Lung (tissue), 17 donors: ENCODE measurements at places on chromosomes 7 and 10. TPM values are rescaled to one million over a fixed set of nuclear protein-coding genes. Genes with fewer than 3 reads are reported as not detected.
A peak's percentile ranks its signal among the peaks of the same experiment; 100 is the strongest.

DNA sequence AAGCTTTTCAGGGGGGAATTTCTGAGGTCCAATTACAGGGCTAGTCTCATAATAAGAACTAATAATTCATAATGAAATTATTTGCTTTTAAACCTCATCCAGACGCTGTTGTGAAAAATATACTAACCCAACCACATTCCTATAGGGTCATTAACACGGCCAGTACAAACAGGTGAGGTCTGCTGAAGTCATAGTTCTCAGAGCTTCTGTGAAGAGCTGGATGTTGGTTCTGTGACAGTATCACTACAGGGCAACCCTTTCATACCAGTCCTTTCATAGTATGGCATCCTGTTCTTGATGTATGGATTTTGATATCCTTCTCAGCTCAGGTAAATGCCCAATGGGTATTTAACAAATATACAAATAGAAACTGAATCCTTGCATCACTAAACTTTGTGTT lies 62.3 kb upstream of the FAM133B start:
- no peaks in the 10 kb centered on the region for H3K36me3 ChIP-seq
- no peak overlapping the region for H3K4me3 ChIP-seq
- H3K27me3 ChIP-seq = no peaks in the 10 kb centered on the region
- H3K27ac ChIP-seq = no peak overlapping the region
- peaks cover 12% of the 10 kb centered on the region for H3K4me1 ChIP-seq

- DNase-seq = no peak
- H3K4me3 ChIP-seq = no peak overlapping the region
- no peaks in the 10 kb centered on the region for H3K4me1 ChIP-seq
- H3K27ac ChIP-seq = no peak overlapping the region
- no peaks in the 10 kb centered on the region for H3K36me3 ChIP-seq
Observed at GRCh38 chr7:15922002-15922401, 235.5 kb upstream of the MEOX2 start.

GRCh38 chr10:114746531-114746930 lies 75.0 kb upstream of the FHIP2A start:
- H3K27ac ChIP-seq = no peak overlapping the region
- H3K36me3 ChIP-seq = no peaks in the 10 kb centered on the region
- DNase-seq = no peak
- no peaks in the 10 kb centered on the region for H3K27me3 ChIP-seq

DNA sequence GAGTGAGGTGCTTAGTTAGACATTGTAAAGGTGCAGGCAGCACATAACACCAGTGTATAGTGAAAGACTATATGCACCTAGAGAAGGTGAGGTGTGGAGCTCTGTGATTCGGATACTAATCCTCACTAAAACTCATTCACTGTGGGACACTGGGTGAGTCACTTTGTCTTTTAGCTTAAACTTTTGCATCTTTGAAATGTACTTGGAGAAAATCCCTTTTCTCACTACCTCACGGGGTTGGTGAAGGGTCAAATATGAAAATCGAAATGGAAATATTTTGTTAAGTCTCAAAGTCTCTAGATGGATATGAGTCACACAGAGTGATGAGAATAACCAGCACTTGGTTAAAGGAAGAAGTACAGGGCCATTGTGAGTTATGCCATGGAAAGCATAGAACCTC lies 38.0 kb downstream of the MDFIC start:
- DNase-seq = no peak
- no peak overlapping the region for H3K4me3 ChIP-seq
- no peaks in the 10 kb centered on the region for H3K27me3 ChIP-seq
- no peak overlapping the region for H3K27ac ChIP-seq
- H3K4me1 ChIP-seq = no peaks in the 10 kb centered on the region

GRCh38 chr7:196778-197321 lies 4.5 kb downstream of the FAM20C start:
- H3K27ac ChIP-seq = no peak overlapping the region
- no peaks in the 10 kb centered on the region for H3K27me3 ChIP-seq
- no peak for DNase-seq
- H3K36me3 ChIP-seq = peaks cover 34% of the 10 kb centered on the region
- H3K4me3 ChIP-seq = no peak overlapping the region

DNA sequence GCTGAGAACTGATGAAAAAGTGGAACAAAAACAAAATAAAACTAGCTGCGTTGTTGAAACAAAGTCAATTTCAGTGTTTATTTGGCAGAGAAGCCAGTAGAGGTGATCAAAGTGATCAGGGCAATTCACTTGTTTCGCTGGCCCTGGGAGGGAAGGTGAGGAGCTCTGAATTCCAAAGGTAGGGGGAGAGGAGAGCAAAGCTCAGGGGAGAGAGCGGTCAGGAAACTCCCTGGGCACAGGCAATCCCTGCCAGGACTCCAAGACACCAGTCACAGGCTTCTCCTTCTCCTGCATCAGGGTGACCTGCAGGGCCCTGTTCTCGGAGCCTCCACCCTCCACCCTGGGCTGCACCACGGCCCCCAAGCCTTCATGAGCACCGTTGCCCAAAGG lies 6.8 kb upstream of the KIAA1217 start:
- H3K27me3 ChIP-seq = no peaks in the 10 kb centered on the region
- peak; percentile 25 for DNase-seq
- no peaks in the 10 kb centered on the region for H3K4me1 ChIP-seq
- no peaks in the 10 kb centered on the region for H3K36me3 ChIP-seq

DNA sequence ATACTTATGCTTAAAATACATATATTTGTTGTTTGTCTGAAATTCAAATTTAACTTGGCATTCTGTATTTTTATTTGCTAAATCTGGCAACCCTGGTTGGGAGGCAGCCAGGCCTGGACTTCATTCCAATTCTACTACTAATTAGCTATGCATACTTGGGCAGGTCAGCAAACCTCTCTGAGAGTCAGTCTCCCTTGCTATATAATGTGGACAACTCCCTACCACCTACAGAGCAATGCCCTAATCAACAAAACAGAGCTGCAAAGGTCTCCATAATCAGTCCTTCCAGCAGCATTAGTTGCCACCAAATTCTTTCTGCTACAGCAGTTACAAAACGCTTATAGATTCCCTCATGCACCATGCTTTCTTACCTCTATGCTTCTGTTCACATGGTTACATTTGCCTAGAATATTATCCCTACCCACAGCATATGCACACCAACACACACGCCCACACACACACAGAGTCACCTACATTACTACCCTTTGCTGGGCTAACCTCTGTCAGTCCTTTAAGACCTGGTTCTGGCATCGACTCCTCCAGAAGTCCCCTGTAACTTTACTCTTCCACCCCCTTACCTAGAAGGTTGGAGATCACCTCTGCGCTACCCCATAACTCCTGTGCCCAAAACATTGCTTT lies 188.7 kb downstream of the FGFR2 start:
- H3K27ac ChIP-seq = no peak overlapping the region
- no peak for DNase-seq
- H3K4me3 ChIP-seq = no peak overlapping the region

DNA sequence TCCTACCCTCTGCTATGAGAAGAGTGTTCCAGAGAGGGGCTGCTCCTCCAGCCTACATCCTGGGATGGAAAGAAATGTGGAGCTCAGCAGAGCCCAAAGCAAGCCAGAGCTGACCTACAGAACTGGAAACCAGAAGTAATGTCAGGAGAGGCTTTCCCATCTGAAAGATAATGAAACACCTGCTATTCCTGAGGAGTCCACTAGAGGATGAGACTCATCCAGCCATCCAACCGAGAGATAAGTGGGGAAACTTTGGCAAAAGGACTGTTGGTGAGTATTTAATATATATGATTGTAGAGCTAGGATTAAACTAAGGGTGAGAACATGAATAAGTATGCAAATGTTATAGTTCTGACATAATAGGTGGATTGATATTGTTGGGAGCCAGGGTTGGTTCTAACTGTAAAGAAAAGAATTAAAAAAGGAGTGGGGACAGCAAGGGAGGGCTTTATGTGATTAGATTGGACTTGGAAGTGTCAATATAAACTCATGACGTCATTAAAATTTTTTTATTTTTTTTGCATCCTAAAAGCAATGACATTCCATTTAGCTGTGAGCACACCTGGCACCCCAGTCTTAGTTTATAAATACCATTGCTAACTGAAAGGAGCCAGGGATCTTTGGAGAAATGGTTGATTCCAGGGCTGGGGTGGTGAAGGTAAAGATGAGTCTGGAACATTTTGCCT lies 312.8 kb upstream of the NFE2L3 start:
- no peak for DNase-seq
- no peaks in the 10 kb centered on the region for H3K4me1 ChIP-seq
- H3K4me3 ChIP-seq = no peak overlapping the region
- no peaks in the 10 kb centered on the region for H3K27me3 ChIP-seq
- no peak overlapping the region for H3K27ac ChIP-seq

GRCh38 chr10:6871128-6871527 lies 291.1 kb upstream of the PRKCQ start:
- peaks cover 7% of the 10 kb centered on the region for H3K4me1 ChIP-seq
- no peak overlapping the region for H3K4me3 ChIP-seq
- no peaks in the 10 kb centered on the region for H3K36me3 ChIP-seq
- peak; percentile 31 for DNase-seq
- no peak overlapping the region for H3K27ac ChIP-seq

- no peaks in the 10 kb centered on the region for H3K36me3 ChIP-seq
- no peaks in the 10 kb centered on the region for H3K27me3 ChIP-seq
- H3K4me1 ChIP-seq = no peaks in the 10 kb centered on the region
- H3K27ac ChIP-seq = no peak overlapping the region
- no peak overlapping the region for H3K4me3 ChIP-seq
Observed at GRCh38 chr10:30151581-30152389, 92.4 kb upstream of the JCAD start.

GRCh38 chr7:19442016-19442785 lies 266.6 kb downstream of the POLR1F start:
- H3K4me3 ChIP-seq = no peak overlapping the region
- peaks cover 2% of the 10 kb centered on the region for H3K27me3 ChIP-seq
- H3K36me3 ChIP-seq = no peaks in the 10 kb centered on the region
- no peaks in the 10 kb centered on the region for H3K4me1 ChIP-seq
- no peak overlapping the region for H3K27ac ChIP-seq

DNA sequence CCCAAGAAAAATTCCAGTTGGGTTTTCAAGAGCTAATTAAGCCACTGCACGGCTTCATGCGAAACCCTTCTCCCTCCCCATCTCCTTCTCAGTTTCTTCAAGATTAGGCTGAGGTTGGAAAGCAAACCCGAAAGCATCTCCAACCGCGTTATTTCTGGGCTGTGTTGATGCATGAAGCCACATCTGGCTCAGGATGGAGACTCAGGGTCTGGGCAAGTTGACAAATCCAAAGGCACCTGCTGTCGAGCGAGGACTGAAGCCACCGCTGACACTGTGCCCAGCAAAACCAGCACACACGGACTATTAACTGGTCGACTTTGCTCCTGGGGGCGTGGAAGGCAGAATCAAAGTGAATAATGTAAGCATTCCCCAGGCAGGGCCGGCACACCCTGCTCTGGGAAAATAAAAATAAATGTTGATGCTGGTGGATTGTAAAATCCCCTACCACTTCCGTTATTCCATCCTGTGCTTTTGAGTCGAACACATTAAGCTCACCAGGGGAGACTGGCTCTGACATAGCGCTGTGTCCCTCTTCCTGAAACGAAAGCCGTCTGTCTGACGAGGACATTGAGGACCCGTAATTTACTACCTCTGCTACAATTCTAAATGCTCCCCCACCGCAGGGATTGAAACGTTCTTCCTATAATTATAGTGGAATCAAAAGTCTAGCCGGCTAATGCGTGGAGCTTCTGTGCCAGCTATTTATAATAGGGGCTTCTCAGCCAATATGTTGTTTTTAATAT lies 269.8 kb downstream of the ADARB2 start:
- H3K4me3 ChIP-seq = no peak overlapping the region
- no peaks in the 10 kb centered on the region for H3K27me3 ChIP-seq
- no peak overlapping the region for H3K27ac ChIP-seq
- H3K4me1 ChIP-seq = no peaks in the 10 kb centered on the region
- no peaks in the 10 kb centered on the region for H3K36me3 ChIP-seq
- DNase-seq = no peak

DNA sequence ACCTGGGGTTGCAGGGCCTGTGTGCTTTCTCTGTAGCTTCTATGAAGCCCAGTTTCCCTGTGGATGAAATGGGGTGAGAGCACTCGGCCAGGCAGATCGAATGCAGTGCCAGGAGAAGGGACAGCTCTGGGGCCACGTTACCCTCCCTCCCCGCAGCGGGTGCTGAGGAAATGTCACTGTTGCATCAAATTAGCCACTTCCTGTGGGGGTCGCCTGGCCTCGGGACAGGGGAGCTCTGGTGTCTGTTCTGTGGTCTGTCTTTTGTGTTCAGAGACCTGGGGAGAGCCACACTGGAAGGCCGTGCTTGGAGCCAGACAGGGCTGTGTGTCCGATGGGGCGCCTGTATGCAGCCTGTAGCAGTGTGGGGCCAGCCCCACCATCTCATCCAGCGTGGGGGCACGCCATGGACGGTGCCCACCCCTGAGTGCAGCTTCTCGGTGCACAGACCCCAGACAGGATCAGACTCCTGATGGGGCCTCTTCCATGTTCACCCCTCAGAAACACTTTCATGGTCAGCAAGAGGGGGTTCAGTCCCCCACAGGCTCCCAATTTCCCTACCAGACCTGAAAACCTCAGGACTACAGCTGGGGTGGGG lies 13.6 kb downstream of the TTYH3 start:
- H3K4me3 ChIP-seq = no peak overlapping the region
- no peaks in the 10 kb centered on the region for H3K4me1 ChIP-seq
- no peaks in the 10 kb centered on the region for H3K36me3 ChIP-seq
- H3K27me3 ChIP-seq = no peaks in the 10 kb centered on the region

DNA sequence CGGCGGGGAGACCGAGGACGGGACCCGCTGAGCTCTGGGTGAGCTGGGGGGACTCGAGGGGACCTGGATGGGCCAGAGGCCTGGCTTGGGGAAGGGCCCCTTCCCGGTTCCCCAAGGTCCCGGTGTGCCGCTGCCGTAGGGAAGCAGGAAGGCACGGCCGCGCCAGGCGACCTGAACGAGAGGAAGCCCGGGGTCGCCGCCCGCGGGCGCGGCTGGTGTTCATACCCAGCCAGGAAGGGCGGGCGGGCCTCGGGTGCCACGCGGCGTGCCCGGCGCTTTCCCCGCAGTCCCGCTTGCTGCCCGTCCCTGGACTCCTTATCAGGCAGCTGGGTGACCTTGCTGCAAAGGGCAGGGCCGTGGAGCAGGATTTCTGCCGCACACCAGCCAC lies 38.0 kb downstream of the ZNF777 start:
- no peaks in the 10 kb centered on the region for H3K36me3 ChIP-seq
- H3K27ac ChIP-seq = no peak overlapping the region
- DNase-seq = no peak
- no peaks in the 10 kb centered on the region for H3K4me1 ChIP-seq
- peak overlapping the region; percentile 26 for H3K4me3 ChIP-seq

The NCF1 gene
- total RNA-seq = 46.2 TPM

The GBX1 gene
- not detected for total RNA-seq

The LOXL4 gene
- 3.2 TPM for total RNA-seq

The FLNC gene
- total RNA-seq = 13.3 TPM

The ANXA8L1 gene
- 18.9 TPM for total RNA-seq

The C10orf71 gene
- total RNA-seq = not detected

The GHITM gene
- 132 TPM for total RNA-seq

The MBL2 gene
- total RNA-seq = 0.06 TPM
